ENCODE measurements at places on chromosomes 7 and 10.
A peak's percentile ranks its signal among the peaks of the same experiment; 100 is the strongest.

- peak; percentile 30 for DNase-seq
Measured at GRCh38 chr10:26556748-26557640, 118.9 kb downstream of the APBB1IP start.

DNA sequence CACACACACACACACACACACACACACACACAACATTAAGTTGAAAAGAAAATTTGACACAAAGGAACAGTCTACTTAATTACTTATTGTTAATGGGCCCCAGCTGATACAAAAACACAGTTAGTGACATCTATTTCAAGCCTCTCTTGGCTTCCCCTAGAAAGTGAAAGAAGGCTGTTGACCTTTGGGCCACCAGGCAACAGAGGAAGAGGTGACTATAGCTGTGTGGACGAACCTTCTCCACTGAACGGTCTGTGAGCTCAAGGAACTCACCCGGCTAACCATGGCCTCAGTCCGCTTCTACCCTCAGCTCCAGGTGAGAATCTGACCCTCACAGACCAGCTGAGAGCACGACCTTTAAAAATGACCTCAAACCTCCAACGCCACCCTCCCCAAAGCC, 32.9 kb upstream of the CALN1 start:
- no peak for DNase-seq

GRCh38 chr10:31721096-31721495, 207.5 kb downstream of the ARHGAP12 start:
- DNase-seq: no peak

DNA sequence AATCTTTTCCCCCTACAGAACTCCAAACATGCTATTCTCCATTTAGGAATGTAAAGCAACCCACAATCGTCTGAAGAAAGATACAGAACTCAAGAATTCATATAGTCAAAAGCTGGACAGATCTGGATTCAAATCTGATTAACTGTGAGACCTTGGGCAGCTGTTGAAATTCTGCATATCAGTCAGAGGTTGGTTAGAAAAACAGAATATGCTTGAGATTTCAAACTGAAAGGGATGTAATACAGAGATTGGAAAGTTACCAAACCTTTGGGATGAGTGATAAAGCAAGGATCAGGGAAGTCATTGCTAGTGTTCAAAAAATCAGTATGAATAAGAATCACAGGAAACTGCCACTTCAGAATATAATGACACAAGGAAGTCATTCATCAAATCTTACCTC, 406.6 kb downstream of the HTR7 start:
- DNase-seq: no peak

DNA sequence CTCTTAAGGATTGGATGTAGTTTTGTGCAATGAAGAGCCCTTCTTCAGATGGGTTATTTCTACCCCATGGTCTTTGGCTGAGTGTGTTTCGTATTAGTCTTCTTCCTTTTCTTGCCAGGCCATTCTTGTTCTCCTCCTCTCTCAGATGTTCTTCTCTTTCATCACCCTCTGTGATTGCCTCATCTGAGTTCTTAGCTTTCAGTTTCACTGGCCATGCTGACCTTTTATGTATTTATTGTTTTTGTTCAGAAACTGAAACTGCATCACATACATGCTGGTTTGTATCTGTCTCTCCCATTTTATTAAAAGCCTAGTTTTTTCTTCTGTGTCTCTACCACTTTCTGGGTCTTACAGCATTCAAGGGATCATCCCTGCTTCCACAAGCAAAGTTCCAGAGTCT, 21.7 kb upstream of the PCGF5 start:
- DNase-seq: no peak

- no peak for DNase-seq
Measured at GRCh38 chr7:81285142-81285871, 366.5 kb upstream of the SEMA3C start.

DNA sequence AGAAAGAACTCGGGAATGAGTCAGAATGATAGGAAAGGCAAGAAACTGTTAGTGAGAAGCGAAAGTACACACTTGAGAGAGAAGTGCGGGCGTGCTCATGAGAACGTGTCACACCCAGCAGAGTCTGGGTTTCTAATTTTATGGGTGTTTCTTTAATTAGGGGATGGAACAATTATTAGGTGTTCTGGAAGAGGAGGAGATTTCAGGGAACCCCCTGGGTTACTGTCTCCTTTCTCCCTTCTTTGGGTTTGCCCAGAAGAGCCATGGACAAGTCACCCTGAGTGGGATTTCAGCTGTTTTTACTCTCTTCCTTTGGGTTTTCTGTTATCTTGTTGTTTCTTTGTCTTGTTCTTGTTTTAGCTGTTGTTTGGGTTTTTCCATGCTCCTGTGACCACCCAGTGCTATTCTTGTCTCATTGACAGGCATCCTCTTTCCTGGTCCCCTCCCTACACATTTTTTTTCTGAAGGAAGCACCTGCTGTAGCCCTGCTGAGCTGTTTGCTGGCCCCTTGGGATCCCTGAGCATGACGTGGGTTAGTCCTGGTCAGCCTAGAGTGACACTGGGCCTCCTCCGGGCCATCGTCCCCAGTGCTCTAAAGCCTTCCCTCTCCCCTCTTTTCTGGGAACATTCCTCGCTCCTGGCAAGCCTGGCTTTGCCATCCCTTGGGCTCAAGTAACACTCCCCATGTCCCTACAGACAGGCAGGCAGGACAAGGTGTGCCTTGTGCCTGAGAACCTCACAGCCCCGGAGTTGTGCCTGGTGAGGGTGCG, 3.5 kb downstream of the SH2D4B start:
- no peak for DNase-seq

GRCh38 chr7:43954524-43955228, 28.4 kb downstream of the UBE2D4 start:
- peak; percentile 21 for DNase-seq

DNA sequence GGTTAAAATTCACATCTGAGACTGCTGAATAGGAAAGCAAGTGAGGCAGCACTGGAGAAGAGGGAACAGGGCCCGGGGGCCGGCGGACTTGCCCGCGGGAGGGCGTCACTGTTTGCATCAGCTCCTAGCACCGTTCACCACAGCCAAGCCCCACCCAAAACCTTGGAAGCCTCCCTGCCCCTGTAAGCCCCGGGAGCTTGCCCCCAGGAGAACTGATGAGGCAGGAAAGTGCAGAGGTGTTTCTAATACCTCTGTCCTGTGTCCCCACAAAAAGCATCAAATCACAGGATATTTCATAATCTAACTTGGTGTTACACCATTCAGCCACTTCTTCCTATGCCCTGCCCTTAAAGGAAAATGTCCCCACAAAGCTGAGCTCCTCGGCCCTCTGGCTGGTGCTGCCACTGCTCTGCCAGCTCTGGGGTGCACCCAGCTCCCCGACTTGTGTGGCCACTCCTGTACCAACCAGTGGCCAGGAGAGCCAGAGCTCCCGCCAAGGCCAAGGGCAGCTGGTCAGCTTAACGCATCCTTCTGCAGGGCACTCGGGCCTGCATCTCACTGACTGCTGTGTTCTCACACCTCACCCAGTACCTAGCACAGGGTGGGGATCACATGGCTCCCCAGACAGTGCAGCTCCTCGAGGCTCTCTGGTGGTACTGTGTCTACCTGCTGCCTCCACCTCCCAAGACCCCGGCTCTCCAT, 47.3 kb upstream of the CNPY1 start:
- DNase-seq: no peak

- no peak for DNase-seq
Measured at GRCh38 chr7:147564786-147565476, 1025.6 kb upstream of the C7orf33 start.

DNA sequence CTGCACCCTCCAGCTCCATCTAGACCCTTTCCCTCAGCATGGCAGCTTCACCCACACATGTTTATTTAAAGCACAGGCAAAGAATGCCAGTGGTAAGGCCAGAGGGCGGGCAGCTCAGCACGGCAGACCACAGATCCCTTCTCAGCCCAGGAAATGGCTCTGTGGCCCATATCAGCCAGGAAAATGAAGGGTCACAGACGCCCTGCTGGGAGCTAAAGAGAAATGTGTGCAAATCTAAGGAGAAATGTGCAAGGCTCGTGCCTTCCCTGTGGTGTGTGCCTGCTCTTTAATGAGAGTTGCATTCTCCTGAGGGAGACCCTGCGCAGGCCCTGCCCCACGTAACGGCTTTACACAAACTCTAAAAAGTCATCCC, 23.0 kb downstream of the PTPRN2 start:
- no peak for DNase-seq

- DNase-seq: no peak
Measured at GRCh38 chr10:62036186-62037081, 134.9 kb downstream of the ARID5B start.

DNA sequence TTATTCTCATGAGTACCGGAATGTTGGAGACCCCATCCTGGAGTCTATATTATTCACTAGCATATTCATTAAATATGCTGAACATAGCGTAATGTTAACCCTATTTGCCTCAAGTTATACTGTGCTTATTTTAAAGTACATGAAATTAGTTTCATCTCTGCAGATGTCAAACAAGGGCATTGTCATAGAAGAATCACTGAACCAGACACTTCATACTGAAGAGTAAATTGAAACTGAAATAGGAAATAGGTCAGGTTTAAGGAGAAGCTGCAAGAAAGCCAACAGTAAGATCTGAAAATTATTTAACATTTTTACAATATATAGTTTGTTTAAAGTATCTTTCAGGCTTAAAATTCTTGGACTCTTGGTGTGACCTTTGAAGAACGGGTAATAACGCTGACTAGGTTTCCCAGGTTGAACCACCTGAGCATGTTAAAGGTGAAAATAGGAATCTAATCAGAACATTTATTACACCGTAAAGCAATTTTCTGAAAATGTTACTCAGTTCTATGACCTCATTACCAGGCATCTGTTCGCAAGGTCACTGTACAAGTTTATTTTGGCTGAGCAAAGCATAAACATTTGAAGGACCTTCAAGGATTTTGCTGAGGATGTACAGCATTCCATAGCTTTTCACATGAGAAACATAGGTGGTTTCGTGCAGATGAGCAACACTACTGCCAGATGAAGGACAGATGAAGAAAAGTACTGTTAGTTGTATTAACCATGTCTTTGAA, 82.7 kb downstream of the REEP3 start:
- DNase-seq: no peak

- no peak for DNase-seq
Measured at GRCh38 chr10:43926371-43926770, 277.7 kb upstream of the ZNF32 start.

DNA sequence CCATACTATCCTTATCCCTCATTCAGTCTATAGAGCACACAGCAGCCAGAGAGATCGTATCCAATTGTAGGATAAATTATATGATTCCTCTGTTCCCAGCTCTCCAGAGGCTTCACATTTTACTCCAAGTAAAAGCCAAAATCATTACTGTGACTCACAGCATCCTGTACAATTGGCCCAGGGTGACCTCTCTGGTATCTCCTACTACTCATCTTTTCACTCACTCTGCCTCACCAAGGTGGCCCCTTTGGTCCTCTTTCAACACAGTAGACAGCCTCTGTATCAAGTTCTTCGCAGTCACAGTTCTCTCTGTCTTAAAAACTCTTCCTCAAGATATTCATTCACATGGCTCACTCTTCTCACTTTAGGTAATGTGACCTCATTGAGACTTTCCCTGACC, 72.6 kb upstream of the LSM8 start:
- DNase-seq: no peak

GRCh38 chr7:127629268-127629854, 11.4 kb upstream of the PAX4 start:
- no peak for DNase-seq

GRCh38 chr10:123561141-123561440, 105.1 kb upstream of the GPR26 start:
- DNase-seq: no peak

DNA sequence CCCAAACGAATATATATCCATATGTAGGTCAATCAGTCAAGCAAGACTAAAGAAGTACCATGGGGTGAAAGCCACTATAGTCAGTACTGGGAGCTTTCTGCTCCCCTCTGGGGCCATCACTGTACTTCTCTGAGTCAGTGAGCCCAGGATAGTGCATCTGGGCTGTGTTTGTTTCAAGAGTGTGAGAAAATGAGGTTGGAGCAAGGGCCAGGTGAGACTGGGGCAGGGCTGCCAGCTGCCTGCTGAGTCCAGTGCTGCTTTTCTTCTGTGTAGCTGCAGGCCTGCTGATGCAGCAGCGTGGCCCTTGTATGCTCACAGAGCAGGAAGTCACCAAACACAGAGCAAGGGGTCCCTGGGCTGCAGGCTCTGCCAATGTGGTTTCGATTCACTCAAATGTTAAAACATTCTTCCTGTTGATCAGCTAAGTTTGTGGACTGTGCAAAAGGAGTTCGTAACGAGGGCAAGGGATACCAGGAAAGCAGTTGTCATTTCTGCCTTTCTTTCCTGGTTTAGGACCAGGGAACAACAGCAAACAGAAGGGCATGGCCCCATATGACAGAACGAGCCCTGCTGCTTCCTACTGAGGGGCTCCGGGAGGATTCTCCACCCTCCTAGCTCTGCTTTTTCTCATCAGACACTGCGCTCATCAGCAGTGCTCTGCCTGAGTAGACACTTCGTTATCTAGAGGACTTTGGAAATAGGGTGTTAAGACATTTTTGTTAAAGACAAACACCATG, 65.4 kb upstream of the TNS3 start:
- peak; percentile 20 for DNase-seq

DNA sequence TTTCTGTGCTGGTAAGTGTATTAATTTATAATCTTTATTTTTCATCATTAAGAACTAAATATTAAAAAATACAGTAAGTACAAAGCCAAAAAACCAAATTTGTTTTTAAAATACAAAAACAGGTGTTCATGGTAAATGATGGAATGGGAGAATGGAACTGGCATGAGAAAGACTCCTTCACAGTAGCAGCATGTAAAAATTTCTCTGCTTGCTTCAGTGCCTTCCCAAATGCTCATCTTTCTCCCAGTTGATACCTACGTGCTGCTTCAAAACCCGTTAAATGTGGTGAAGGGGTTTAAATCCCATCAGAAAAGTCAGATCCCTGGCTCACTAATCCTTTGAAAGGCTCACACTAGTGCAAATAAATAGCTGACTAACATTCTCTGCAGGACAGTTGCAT, 4.2 kb downstream of the RNF133 start:
- no peak for DNase-seq

GRCh38 chr10:36087006-36088005, 445.2 kb upstream of the FZD8 start:
- DNase-seq: no peak

DNA sequence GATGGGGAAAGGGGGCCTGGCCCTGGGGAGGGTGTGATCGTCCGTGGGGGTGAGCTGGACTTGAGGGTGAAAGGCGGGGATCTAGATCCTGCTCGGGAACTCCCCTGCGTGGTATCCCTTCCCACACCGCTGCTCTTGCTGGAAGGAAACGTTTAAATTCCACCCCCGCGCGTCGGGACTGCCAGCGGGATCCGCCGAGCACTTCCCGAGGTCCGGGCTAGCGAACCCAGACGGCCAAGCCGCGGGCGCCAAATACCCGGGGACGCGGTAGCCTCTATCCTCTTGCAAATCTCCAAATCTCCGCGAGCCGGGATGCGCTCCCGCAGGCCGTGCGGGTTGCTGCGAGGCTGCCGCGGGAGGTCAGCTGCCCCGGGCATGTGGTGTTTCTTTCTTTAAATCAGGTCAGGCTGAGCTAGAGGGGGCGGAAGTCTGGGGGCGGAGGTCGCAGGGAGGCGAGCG, 904 bp downstream of the NPTX2 start:
- no peak for DNase-seq
